ENCODE measurements at places on chromosomes 5 and 9. TPM values are rescaled to one million over a fixed set of nuclear protein-coding genes. Genes with fewer than 3 reads are reported as not detected.
A peak's percentile ranks its signal among the peaks of the same experiment; 100 is the strongest.

GRCh38 chr5:111722140-111722539 is 34.9 kb downstream of the NREP start:
- H3K27ac ChIP-seq, result no peak overlapping the region
- no peak for DNase-seq
- H3K27me3 ChIP-seq, result no peaks in the 10 kb centered on the region
- no peaks in the 10 kb centered on the region for H3K4me1 ChIP-seq

DNA sequence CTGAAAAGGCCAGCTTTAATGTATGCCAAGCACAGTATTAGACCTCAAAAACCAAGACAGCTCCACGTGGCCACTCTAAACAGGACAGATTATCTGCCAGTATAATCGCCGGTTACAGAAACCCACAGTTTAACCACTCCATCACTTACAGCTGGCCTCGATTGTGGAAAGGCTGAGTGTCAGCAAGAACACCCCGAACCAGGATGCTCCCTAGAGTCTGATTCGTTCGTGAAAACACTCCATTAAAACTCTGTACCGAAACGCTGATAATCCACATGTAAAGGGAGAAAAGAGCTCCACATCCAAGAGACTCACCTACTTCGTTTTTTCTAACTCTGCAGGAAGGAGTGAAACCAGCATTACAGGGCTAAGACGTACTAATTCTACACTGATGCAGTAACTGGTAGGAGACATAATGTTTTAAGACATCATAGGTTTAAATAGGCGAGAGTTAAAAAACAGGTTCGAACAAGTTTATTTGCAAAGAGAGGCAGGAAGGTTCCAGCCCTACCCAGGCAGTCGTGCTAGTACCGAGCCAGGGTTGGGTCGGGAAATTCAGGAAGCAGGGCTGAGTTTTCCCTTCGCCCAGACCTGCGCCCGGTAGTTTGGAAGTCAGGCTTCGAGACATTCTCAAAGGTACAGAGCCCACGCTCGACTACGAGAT is 949 bp downstream of the SERINC5 start:
- DNase-seq, result no peak
- peaks cover 11% of the 10 kb centered on the region for H3K4me1 ChIP-seq
- H3K27ac ChIP-seq, result peak overlapping the region; percentile 99

GRCh38 chr5:141843156-141843927 is 34.9 kb downstream of the PCDH1 start:
- no peak overlapping the region for H3K4me3 ChIP-seq
- H3K27ac ChIP-seq, result no peak overlapping the region
- no peaks in the 10 kb centered on the region for H3K36me3 ChIP-seq
- DNase-seq, result no peak

GRCh38 chr5:1285141-1285540 is 9.7 kb downstream of the TERT start:
- no peaks in the 10 kb centered on the region for H3K36me3 ChIP-seq
- no peak for DNase-seq
- no peak overlapping the region for H3K27ac ChIP-seq
- no peaks in the 10 kb centered on the region for H3K27me3 ChIP-seq

DNA sequence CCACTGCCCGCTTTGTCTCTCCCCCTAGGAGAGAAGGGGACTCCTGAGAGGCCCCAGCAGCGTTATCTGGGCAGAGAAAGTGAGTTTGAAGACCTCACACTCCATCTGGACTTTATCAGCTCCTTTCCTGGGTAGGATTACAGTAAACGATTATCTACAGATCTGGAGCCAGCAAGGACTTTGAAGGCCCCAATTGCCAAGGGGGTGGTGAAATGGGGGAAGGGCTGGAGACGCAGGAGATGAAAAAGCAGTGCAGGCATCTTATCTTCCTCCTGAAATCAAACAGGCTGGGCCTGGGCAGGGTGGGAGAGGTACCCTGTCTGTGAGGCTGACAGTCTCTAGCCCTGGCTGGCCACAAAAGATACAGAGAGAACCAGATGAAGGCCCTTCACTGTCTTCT is 105.8 kb upstream of the MSX2 start:
- H3K4me3 ChIP-seq, result no peak overlapping the region
- DNase-seq, result no peak
- no peaks in the 10 kb centered on the region for H3K36me3 ChIP-seq
- no peak overlapping the region for H3K27ac ChIP-seq

DNA sequence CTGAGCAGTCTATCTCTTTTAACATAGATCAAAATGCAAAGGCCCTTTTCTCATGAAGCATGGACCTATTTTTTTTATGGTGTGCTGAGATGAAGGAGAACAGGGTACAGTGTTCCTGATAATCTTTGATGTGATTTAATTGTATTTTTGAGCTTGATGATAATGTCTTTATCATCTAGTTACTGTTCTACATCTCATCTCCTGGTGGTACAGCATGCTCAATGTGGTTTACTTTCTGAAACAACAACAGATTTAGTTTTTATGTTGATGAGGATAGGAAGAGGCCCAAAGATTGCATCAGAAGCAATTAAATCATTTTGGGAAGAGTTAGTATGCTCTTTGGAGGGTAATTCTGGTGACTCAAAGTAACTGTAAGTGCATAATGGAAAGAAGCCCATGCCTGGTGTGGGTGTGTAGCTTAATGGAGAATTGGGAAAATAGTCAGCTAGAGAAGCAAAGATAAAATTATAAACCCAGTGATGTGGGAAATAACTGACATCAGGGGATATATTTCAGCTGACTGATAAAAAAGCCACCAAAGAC is 123.0 kb upstream of the KCNN2 start:
- H3K4me3 ChIP-seq, result no peak overlapping the region
- no peak overlapping the region for H3K27ac ChIP-seq
- H3K27me3 ChIP-seq, result no peaks in the 10 kb centered on the region
- no peak for DNase-seq

DNA sequence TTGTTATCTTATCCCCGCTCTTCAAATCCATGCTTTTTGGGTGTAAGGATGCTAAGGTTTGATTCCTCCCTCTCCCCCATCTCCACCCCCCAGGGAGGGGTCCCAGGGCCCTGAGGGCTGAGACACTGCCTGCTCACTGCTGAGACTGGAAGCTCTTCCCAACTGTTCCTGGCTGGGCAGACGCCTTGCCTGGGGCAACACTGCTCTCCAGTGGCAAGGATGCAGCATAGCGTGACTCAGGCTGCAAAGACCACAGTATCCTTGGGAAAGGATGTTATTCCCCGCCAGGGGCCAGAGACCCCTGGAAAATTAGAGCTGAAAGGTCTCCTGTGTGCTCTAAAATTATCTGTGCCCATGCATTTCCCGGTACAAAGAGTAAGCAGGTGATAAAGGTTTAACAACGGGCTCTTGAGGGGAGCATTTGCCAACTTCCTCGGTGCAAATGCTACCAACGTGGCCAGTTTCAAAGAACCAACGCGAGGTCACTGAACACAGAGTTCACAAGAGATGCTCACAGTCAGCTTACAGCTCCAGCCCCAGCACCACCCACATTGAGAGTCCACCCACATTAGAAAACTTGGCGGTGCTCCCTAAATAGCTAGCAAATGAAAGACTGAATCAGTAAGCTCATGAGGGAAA is 271.9 kb downstream of the NSG2 start:
- H3K4me3 ChIP-seq, result no peak overlapping the region
- H3K4me1 ChIP-seq, result no peaks in the 10 kb centered on the region
- H3K36me3 ChIP-seq, result no peaks in the 10 kb centered on the region
- no peaks in the 10 kb centered on the region for H3K27me3 ChIP-seq
- no peak overlapping the region for H3K27ac ChIP-seq

GRCh38 chr9:129063061-129063460 is 17.9 kb upstream of the DOLPP1 start:
- no peak overlapping the region for H3K4me3 ChIP-seq
- H3K36me3 ChIP-seq, result peaks cover 18% of the 10 kb centered on the region
- H3K4me1 ChIP-seq, result no peaks in the 10 kb centered on the region
- H3K27ac ChIP-seq, result no peak overlapping the region

GRCh38 chr5:13218518-13218917 is 726.0 kb downstream of the DNAH5 start:
- no peak overlapping the region for H3K27ac ChIP-seq
- H3K27me3 ChIP-seq, result no peaks in the 10 kb centered on the region
- H3K4me3 ChIP-seq, result no peak overlapping the region
- no peaks in the 10 kb centered on the region for H3K36me3 ChIP-seq
- no peaks in the 10 kb centered on the region for H3K4me1 ChIP-seq
- DNase-seq, result no peak

GRCh38 chr9:82170866-82171265 is 182.3 kb downstream of the SPATA31D1 start:
- no peaks in the 10 kb centered on the region for H3K4me1 ChIP-seq
- no peaks in the 10 kb centered on the region for H3K36me3 ChIP-seq
- no peaks in the 10 kb centered on the region for H3K27me3 ChIP-seq
- H3K27ac ChIP-seq, result no peak overlapping the region

DNA sequence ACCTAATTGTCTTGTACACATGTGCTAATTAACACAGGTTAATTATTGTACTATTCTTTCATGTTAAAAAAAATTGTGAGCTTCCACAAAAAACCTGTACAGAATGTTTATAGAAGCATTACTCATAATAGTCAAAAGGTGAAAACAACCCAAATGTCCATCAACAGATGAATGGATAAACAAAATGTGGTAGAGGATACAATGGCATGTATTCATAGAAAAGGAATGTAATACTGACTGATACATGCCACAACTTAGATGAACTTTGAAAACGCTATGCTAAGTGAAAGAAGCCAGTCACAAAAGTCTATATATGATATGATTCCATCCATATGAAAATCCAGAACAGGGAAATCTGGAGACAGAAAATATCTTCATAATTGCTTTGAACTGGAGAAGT is 25.6 kb downstream of the RRAGA start:
- no peak overlapping the region for H3K4me3 ChIP-seq
- H3K27me3 ChIP-seq, result no peaks in the 10 kb centered on the region
- no peak overlapping the region for H3K27ac ChIP-seq

GRCh38 chr5:1435369-1435768 is 9.9 kb downstream of the SLC6A3 start:
- DNase-seq, result no peak
- H3K4me3 ChIP-seq, result no peak overlapping the region
- no peak overlapping the region for H3K27ac ChIP-seq
- no peaks in the 10 kb centered on the region for H3K27me3 ChIP-seq
- no peaks in the 10 kb centered on the region for H3K36me3 ChIP-seq
- no peaks in the 10 kb centered on the region for H3K4me1 ChIP-seq

GRCh38 chr9:116361547-116361946 is 208.0 kb downstream of the PAPPA start:
- no peaks in the 10 kb centered on the region for H3K27me3 ChIP-seq
- no peak overlapping the region for H3K4me3 ChIP-seq
- no peaks in the 10 kb centered on the region for H3K4me1 ChIP-seq
- no peak for DNase-seq

- H3K4me3 ChIP-seq, result no peak overlapping the region
- H3K27ac ChIP-seq, result no peak overlapping the region
- H3K4me1 ChIP-seq, result no peaks in the 10 kb centered on the region
- DNase-seq, result no peak
Observed at GRCh38 chr5:112586596-112587062, 151.1 kb upstream of the APC start.

DNA sequence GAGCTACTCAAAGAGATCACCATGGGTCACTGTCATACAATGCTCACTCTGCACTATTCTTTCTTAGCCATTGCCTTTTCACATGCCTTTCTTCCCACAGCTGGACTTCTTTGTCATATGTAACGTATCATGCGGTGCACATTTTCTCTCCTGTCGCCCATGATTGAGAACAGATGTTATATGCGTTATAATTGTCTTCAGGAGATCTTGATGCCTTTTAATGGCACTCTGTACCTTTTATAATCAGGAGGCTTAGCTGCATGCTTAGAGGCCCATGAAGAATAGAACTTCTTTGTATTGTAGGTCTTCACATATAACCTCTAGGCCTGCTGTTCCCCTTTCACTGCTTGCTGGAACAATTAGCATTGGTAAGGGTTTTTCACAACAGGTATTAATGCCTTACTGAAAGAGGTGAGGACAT is 436.1 kb downstream of the CDH10 start:
- H3K27ac ChIP-seq, result no peak overlapping the region
- DNase-seq, result no peak
- no peak overlapping the region for H3K4me3 ChIP-seq
- H3K27me3 ChIP-seq, result no peaks in the 10 kb centered on the region
- H3K4me1 ChIP-seq, result no peaks in the 10 kb centered on the region
- H3K36me3 ChIP-seq, result no peaks in the 10 kb centered on the region

DNA sequence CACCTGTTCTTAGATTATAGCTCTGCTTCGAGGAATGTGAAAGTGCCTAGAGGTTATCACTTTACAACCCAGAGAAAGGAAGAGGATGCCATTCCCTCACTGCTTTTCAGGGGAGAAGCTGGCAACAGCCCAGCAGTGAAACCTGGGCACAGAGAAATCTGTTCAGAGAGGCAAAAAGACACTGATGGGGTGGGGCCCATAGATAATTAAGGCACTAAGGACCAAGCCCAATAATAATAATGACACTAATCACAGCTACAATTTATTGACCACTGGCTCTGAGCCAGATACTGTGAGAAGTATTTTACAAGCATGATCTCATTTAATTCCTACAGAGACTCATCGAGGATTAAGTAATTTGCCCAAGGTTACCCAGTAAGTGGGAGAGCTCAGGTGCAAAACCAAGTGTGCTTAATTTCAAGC is 168.3 kb downstream of the PIK3R1 start:
- no peaks in the 10 kb centered on the region for H3K4me1 ChIP-seq
- no peak overlapping the region for H3K4me3 ChIP-seq
- H3K36me3 ChIP-seq, result no peaks in the 10 kb centered on the region

GRCh38 chr5:146548781-146549449 is 32.9 kb upstream of the GPR151 start:
- no peak overlapping the region for H3K4me3 ChIP-seq
- no peak for DNase-seq
- H3K36me3 ChIP-seq, result no peaks in the 10 kb centered on the region
- no peak overlapping the region for H3K27ac ChIP-seq

DNA sequence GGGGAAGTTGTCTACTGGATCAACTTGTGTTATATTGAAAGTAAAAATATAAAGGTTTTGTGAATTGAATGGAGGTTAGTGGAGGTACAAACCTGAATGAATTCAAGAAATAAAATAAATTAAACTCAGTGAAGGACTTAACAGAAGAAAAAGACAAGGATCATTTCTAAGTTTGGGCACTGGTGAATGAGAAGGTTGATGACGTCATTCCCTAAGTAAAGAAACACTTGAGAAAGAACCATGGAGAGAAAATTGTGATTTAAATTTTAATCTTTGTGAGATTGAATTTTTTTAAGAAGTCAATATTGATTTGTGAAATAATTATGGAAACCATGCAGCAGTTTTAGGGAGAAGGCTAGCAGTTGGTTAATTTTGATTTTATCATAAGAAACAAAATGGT is 900.3 kb upstream of the TYRP1 start:
- no peak overlapping the region for H3K4me3 ChIP-seq
- DNase-seq, result no peak
- H3K27ac ChIP-seq, result no peak overlapping the region

GRCh38 chr5:106135473-106135872 is 1535.3 kb downstream of the EFNA5 start:
- H3K27me3 ChIP-seq, result no peaks in the 10 kb centered on the region
- H3K4me3 ChIP-seq, result no peak overlapping the region
- no peak for DNase-seq

- DNase-seq, result no peak
- H3K4me1 ChIP-seq, result no peaks in the 10 kb centered on the region
- H3K4me3 ChIP-seq, result no peak overlapping the region
- no peak overlapping the region for H3K27ac ChIP-seq
- H3K36me3 ChIP-seq, result no peaks in the 10 kb centered on the region
- H3K27me3 ChIP-seq, result no peaks in the 10 kb centered on the region
Observed at GRCh38 chr9:6917162-6917561, 159.4 kb downstream of the KDM4C start.

RECK gene
- 1.6 TPM for total RNA-seq

CDC25C gene
- 4.3 TPM for total RNA-seq

INSL6 gene
- not detected for total RNA-seq

GARIN3 gene
- total RNA-seq, result not detected

ALG2 gene
- 33.7 TPM for total RNA-seq

ANKDD1B gene
- total RNA-seq, result 6.3 TPM

PTGDS gene
- total RNA-seq, result 15.9 TPM
